Epithelial cell of umbilical artery (primary cell): ENCODE measurements at places on chromosomes 2 and 18. TPM values are rescaled to one million over a fixed set of nuclear protein-coding genes. Genes with fewer than 3 reads are reported as not detected.

KRTCAP3 gene
- total RNA-seq: not detected in 2 replicates

ICA1L gene
- 1.6 and 3.2 TPM in 2 replicates for total RNA-seq

SERPINB4 gene
- total RNA-seq: under 0.01 and 0.15 TPM in 2 replicates

NDUFAF7 gene
- 11.4 and 20.7 TPM in 2 replicates for total RNA-seq

RIT2 gene
- not detected in 2 replicates for total RNA-seq

PTRHD1 gene
- total RNA-seq: 13.2 and 38.7 TPM in 2 replicates

ABCG8 gene
- total RNA-seq: not detected in 2 replicates

ARPC2 gene
- total RNA-seq: 454 and 509 TPM in 2 replicates

CYRIA gene
- total RNA-seq: 26.3 and 29.2 TPM in 2 replicates

CCDC121 gene
- 1.3 and 2.0 TPM in 2 replicates for total RNA-seq
